Lung microvascular endothelial cell (primary cell): ENCODE measurements at places on chromosomes 7 and 10. TPM values are rescaled to one million over a fixed set of nuclear protein-coding genes. Genes with fewer than 3 reads are reported as not detected.
A peak's percentile ranks its signal among the peaks of the same experiment; 100 is the strongest.

CCDC3 gene
- under 0.01 and 0.60 TPM in 2 replicates for total RNA-seq

MET gene
- 28.0 and 49.3 TPM in 2 replicates for total RNA-seq

SPAM1 gene
- total RNA-seq = not detected in 2 replicates

CACNB2 gene
- not detected in 2 replicates for total RNA-seq

TAS2R60 gene
- total RNA-seq = not detected in 2 replicates

NEURL1 gene
- total RNA-seq = not detected in 2 replicates

HOXA1 gene
- total RNA-seq = 0.40 and 0.44 TPM in 2 replicates

ATG9B gene
- total RNA-seq = under 0.01 TPM in 1 of 2 replicates, not detected in the other

DNA sequence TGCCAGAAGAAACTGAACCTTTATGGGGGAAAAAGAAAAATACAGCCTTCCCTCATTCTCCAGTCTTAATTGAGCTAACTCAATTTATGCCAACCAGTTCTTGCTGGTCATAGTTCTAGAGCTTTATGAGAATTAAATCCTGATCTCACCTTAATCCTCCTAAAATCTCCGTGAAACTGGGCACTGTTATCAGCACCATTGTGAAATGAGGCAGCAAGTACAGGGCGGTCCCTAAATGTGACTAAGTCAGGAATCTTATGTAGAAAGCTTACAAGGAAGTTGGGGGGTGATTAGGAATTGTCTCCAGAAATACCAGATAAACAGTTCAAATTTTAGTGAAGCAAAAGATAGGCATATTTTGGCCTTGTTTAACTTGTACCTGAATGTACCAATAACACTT is 10.7 kb upstream of the INSYN2A start:
- no peak for DNase-seq

GRCh38 chr7:2598154-2598823 is 33.5 kb upstream of the TTYH3 start:
- no peak for DNase-seq

- DNase-seq = no peak
Measured at GRCh38 chr7:45223078-45223477, 65.5 kb downstream of the RAMP3 start.

DNA sequence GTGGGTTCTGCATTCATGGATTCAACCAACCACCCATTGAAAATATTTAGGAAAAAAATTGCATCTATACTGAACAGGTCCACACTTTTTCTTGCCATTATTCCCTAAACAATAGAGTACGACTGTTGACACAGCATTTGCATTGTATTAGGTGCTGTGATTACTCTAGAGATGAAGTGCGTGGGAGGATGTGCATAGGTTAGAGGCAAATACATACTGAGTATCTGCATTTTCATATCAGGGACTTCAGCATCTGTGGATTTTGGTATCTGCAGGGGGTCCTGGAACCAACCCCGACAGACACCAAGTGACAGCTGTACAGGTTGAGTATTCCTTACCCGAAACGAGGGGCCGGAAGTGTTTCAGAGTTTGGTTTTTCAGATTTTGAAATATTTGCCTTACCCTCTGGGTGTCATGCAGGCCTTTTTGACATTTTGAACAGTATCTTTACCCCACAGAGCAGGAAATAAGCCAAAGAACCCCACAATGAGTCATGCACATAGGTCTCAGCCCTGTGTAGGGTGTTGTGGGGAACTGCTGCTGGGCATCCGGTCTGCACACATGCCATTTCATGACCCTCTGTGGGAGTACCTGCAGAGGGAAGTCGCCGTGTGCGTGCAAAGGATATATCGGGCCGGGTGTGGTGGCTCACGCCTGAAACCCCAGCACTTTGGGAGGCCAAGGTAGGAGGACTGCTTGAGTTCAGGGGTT is 14.5 kb downstream of the NUDT5 start:
- DNase-seq = no peak

- DNase-seq = no peak
Measured at GRCh38 chr10:110335314-110336064, 30.8 kb upstream of the SMNDC1 start.

GRCh38 chr10:107163076-107163855 is 1.2 kb downstream of the SORCS1 start:
- DNase-seq = no peak

GRCh38 chr10:73625004-73625883 is 16.0 kb downstream of the MYOZ1 start:
- DNase-seq = peak; percentile 39

- no peak for DNase-seq
Measured at GRCh38 chr7:48876087-48876486, 48.3 kb upstream of the CDC14C start.

- no peak for DNase-seq
Measured at GRCh38 chr7:148156233-148156632, 434.3 kb upstream of the C7orf33 start.

GRCh38 chr7:151275813-151276577 is 27.5 kb upstream of the SMARCD3 start:
- DNase-seq = no peak

- no peak for DNase-seq
Measured at GRCh38 chr7:149414171-149414570, 46.7 kb downstream of the ZNF777 start.

- peak; percentile 32 for DNase-seq
Measured at GRCh38 chr10:132904181-132904813, 38.1 kb downstream of the CFAP46 start.

DNA sequence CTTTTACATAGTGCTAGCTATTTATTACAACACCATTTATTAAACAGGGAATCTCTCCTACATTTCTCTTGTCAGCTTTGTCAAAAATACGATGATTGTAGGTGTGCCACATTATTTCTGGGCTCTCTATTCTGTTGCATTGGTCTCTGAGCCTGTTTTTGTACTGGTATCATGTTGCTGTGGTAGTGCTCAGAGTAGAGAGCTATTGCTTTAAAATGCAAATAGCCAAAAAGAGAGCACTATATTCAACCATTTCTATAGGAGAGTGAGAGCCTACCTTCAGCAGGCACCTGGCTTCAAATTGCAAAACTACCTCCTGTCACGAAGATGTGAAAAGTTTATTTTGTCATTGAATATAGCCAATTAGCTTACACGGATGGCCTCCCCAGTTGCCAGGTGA is 8.1 kb downstream of the ZNF92 start:
- no peak for DNase-seq

- DNase-seq = no peak
Measured at GRCh38 chr10:133312016-133312768, 3.5 kb downstream of the ZNF511 start.

GRCh38 chr10:22716943-22717342 is 2.6 kb upstream of the PIP4K2A start:
- no peak for DNase-seq

- no peak for DNase-seq
Measured at GRCh38 chr7:14995774-14996173, 93.2 kb upstream of the DGKB start.

- no peak for DNase-seq
Measured at GRCh38 chr10:13681960-13682359, 95.2 kb downstream of the PRPF18 start.

GRCh38 chr7:54944179-54944578 is 74.6 kb upstream of the EGFR start:
- DNase-seq = no peak

DNA sequence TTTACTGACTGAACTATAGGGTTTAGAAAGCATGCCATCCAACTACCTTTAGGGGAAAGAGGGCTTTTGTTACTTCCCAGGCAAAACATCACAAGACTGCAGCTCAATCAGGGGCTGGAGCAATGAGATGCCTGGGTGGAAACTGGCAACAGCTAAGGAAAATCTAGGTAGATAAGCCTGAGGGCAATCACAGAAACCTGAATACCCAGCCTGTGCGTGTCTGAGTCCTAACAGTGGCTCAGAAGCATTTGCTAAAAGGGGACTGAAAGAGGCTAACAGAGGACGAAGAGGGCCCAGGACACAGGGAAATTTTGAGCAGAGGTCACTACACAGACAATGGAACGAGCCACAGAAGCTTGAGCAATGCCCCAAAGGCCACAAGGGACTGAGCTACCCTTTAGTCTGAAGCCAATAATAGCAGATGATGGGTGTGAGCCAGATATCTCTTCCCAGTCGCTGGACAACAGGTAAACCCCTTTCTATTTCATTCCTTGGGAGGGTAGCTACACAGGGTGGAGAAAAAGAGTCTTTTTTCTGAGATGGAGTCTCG is 79.1 kb downstream of the ITGA8 start:
- peak; percentile 59 for DNase-seq
